ENCODE measurements at places on chromosomes 3 and 15.

DNA sequence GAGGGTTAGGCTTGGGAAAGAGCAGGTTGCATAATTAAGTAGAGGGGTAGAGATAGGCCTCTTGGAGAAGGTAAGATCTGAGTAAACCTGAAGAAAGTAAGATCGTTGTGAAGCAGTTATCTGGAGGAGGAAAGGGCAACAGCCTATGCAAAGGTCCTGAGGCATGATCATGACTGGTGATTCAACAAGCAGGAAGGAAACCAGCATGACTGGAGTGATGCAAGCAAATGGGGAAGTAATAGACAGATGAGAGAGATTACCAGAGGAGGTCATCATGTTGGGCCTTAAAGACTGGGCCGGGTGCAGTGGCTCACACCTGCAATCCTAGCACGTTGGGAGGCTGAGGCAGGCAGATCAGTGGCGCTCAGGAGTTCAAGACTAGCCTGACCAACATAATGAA is 360.2 kb downstream of the EPHB1 start:
- no peak for DNase-seq

DNA sequence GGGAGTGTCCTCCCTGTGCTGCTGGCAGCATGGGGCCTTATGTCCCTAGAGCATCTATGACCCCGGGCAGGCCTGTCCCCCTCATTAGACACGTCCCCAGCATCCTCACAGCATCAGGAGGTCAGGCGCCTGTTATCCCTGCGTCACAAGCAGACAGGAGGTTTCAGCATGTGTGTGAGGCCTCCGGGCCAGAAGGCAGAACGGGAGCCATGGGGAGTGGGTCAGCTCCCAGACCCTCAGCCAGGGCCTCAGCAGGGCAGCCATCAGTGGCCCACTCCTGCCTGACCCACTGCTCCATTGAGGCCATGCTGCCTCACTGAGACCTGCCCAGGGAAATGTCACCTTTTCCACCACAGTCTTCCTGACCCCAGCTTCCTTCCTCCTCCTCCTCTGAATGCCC is 71.6 kb downstream of the DNAJB8 start:
- no peak for DNase-seq

- peak; percentile 89 for DNase-seq
Observed at GRCh38 chr3:50442945-50443579, 60.4 kb downstream of the CACNA2D2 start.

GRCh38 chr3:185207931-185208746 is 45.7 kb downstream of the EHHADH start:
- no peak for DNase-seq

GRCh38 chr3:48588230-48588629 is 6.9 kb downstream of the COL7A1 start:
- DNase-seq = no peak

DNA sequence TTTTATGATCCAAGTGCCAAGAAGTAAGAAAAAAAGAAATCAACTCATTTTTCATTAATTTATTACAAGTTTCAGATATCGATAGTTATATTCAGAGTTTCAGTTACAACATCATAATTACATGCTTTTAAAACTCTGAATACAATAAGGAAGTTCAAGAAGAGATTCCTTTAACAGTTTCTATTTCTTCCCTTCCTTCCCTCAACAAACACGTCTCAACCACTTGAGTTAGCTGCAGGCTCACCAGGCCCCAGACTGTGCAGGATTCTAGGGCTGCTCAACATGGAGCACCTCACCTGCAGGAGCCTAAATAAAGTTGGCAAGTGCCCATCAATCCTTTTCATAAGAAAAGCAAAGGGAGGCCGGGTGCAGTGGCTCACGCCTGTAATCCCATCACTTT is 79.2 kb upstream of the FNDC3B start:
- no peak for DNase-seq

DNA sequence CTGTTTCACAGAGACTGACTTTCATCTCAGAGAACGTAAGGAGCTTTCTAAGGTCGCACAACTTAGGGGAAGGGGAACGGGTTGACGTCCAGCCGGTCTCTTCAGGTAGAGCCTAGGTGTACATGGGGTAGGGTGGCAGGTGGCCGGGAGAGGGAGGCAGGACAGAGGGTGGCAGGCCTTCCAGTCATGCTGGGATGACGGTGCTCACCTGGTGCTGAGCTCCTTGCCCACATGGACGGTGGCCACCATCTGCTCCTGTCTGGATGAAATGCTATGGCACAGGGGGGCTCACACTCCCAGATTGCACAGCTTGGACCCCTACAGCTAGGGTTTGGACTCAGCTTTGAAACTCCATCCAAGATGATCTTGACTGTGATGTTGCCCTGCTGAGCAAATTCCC is 144.5 kb downstream of the ATP10A start:
- DNase-seq = no peak

GRCh38 chr3:42734263-42734860 is 31.8 kb upstream of the HHATL start:
- DNase-seq = no peak

GRCh38 chr3:126618021-126618420 is 36.9 kb downstream of the TXNRD3 start:
- DNase-seq = no peak

GRCh38 chr15:94174399-94174802 is 57.0 kb upstream of the MCTP2 start:
- no peak for DNase-seq

- no peak for DNase-seq
Observed at GRCh38 chr3:72891053-72891855, 3.4 kb downstream of the GXYLT2 start.

DNA sequence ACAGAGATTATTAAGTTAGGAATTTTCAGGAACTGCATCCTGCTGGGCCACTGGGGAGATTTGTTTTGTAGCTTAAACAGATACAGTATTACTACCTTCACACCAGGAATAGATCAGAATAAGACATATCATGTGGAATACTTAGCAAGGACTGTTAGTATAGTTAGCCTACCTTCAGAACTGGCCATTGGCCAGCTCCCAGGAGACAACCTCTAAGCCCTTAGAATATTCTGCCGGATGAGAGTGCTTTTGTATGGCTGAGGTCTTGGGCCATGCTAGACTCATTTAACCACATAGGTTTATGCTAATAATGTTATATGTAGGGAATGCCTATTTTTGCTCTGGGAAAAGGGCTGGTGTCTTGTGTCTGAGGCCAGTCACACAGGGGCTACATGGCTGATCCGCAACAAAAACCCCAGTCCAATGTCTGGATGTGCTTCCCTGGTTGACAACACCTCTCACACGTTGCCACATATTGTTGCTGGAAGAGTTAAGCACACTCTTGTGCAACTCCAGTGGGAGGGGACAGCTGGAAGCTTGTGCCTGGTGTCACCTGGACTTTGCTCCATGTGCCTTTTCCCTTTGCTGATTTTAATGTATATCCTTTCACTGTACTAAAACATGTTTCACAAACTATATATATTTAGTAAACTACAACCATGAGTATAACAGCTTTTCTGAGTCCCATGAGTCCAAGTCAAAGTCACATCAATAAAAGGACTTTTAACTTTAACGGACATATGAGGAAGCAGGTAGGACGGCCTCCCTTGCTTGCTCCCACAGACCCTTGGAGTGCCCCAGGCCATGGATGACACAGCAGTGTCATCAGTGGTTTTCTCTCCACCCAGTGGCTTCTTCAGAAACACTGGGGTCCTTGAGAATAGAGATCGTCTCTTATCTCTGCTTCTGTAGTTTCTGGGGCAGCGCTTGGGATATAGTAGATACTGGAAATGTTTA is 118.0 kb upstream of the C3orf80 start:
- DNase-seq = no peak

All from NCI-H524 treated with DMSO at 0.1 percent for 48 hours (cell line).